ENCODE measurements at places on chromosomes 12 and 14.
A peak's percentile ranks its signal among the peaks of the same experiment; 100 is the strongest.

GRCh38 chr12:120903412-120904196, 554 bp downstream of the SPPL3 start:
- DNase-seq: peak; percentile 73

DNA sequence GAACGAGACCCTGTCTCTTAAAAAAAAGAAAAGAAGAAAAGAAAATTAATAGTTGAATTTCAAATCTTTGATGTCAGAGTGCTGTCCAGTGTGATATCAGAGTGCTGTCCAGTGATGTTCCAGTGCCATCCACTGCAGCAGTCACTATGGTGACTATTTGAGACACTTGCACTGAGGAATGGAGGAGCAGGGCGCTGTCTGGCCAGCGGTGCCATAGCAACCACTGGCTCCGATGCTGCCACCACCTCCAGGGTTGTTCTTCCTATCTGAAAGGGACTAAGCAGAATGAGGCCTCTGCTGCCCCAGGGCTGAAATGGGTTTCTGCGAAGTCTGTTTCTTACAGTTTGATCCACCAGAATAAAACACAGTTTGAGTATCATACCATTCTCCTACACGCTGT, 272.9 kb downstream of the NUAK1 start:
- DNase-seq: no peak

GRCh38 chr14:76715511-76716081, 45.7 kb upstream of the VASH1 start:
- DNase-seq: no peak

DNA sequence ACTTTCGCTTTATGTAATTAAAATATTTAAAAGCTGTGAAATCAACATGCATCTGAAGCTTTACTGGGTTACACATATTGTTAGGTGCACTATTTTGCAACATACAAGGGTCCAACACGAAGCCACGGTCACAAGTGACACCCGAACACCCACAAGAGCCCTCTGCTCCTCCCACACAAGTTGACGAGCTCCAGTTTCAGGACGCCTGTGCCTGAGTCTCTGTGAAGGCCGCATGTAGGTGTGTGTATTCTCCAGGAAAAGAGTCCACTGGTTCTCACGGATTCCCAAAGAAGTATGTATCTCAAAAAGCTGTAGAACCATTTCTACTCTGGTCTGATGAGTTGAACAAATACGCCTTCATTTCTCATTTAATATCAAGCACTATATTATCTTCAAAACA, 12.0 kb downstream of the SLC15A4 start:
- no peak for DNase-seq

DNA sequence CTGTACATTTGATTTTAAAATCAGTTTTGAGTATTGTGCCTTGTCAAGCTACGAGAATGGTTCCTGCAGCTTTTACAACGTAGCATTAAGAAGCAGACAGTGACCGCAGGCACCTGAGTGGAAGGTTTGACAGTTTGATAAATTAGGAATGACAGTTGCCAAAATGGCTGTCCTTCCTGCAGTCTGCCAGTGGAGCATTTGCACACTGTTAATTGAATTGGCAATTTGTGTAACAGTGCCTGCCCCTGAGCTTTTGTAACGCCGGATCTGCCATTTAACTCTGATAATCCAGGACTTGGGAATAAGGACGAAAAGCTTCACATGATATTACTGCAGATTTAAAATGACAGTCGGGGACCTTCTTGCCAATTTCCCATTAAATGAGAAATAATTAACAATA, 385.3 kb downstream of the NPAS3 start:
- DNase-seq: no peak

GRCh38 chr12:114995891-114996290, 311.9 kb upstream of the TBX3 start:
- no peak for DNase-seq

Data from germinal center (tissue), 1 donor.